ENCODE measurements at places on chromosomes 2 and 18.

DNA sequence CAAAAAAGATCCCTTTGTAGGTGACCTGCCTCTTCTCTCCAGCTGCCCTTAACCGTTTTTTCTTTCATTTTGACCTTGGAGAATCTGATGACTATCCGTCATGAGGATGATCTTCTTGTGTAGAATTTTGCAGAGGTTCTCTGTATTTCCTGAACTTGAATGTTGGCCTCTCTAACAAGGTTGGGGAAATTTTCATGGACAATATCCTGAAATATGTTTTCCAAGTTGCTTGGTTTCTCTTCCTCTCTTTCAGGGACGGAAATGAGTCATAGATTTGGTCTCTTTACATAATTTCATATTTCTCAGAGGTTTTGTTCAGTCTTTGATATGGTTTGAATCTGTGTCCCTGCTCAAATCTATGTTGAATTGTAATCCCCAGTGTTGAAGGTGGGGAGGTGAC is 34.0 kb downstream of the ZC3H8 start:
- no peak for DNase-seq

- no peak for DNase-seq
Measured at GRCh38 chr18:50961974-50962373, 5.9 kb upstream of the ELAC1 start.

- no peak for DNase-seq
Measured at GRCh38 chr2:19947184-19947940, 42.5 kb downstream of the WDR35 start.

- no peak for DNase-seq
Measured at GRCh38 chr18:46416706-46417638, 240.0 kb downstream of the LOXHD1 start.

Data from activated CD4-positive, CD25-positive, alpha-beta regulatory T cell treated with anti-CD3 and anti-CD28 coated beads, Interleukin-2, amount 50 U/mL, for 72 hours (primary cell).